ENCODE measurements at places on chromosomes 1 and 21.

- no peak for DNase-seq
These were observed 15.2 kb downstream of the SYNJ1 start for GRCh38 chr21:32712641-32713040.

GRCh38 chr21:36689324-36689723, 9.6 kb upstream of the SIM2 start:
- DNase-seq, result no peak

GRCh38 chr21:39774227-39774626, 29.2 kb downstream of the IGSF5 start:
- no peak for DNase-seq

DNA sequence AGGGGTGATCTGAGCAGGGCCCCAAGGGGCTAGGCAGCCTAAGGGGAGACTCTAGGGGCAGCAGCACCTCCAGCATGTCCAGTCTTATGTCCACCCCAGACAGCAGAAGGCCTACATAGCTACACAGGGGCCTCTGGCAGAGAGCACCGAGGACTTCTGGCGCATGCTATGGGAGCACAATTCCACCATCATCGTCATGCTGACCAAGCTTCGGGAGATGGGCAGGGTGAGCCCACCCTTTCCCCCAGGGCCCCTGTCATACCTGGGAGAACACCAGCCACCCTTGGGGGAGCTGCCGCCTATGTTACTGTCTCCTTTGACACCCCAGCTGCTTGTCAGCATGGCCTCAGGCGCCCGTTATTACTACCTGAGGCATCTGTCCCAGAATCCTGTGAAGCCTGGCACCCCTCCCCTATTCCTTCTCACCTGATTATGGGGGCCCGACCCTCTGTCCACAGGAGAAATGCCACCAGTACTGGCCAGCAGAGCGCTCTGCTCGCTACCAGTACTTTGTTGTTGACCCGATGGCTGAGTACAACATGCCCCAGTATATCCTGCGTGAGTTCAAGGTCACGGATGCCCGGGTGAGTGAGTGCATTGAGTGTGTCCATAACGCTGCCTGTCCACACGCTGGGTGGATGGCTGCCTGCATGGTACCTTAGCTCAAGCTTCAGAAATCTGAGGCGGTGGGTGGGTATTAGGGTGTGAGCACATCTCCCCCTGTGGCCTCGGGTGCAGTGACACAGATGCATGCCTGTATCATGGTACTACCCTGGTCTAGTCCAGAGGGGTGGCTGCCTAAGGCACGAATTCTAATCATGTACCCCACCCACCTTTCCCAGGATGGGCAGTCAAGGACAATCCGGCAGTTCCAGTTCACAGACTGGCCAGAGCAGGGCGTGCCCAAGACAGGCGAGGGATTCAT, 29.7 kb upstream of the KDM4A start:
- no peak for DNase-seq

GRCh38 chr1:47230692-47231300, 1.2 kb downstream of the TAL1 start:
- DNase-seq, result no peak
